Activated CD4-positive, alpha-beta T cell treated with anti-CD3 and anti-CD28 coated beads, Interleukin-2, amount 10 ng/mL, durations not matched to agents 7 days and 5 days (primary cell): ENCODE measurements at places on chromosomes 4 and X. TPM values are rescaled to one million over a fixed set of nuclear protein-coding genes. Genes with fewer than 3 reads are reported as not detected.

MAGEB1 gene
- total RNA-seq, result not detected

MAGEA12 gene
- not detected for total RNA-seq

NPY2R gene
- total RNA-seq, result not detected

CETN2 gene
- 9.7 TPM for total RNA-seq

GPRASP1 gene
- 1.5 TPM for total RNA-seq

CT45A8 gene
- not detected for total RNA-seq

CLGN gene
- not detected for total RNA-seq

TEX13B gene
- total RNA-seq, result not detected

ADGRG2 gene
- total RNA-seq, result not detected

COX7B2 gene
- total RNA-seq, result not detected

RPL39 gene
- 1,629 TPM for total RNA-seq

CACNA1F gene
- total RNA-seq, result 0.12 TPM

EGF gene
- not detected for total RNA-seq

F8A2 gene
- total RNA-seq, result not detected

PPP1R3F gene
- 11.2 TPM for total RNA-seq

ATP2B3 gene
- 0.05 TPM for total RNA-seq

LPAR4 gene
- total RNA-seq, result not detected

RPL34 gene
- 1,376 TPM for total RNA-seq

HPF1 gene
- total RNA-seq, result 19.8 TPM

SHROOM3 gene
- total RNA-seq, result not detected

FBXW7 gene
- total RNA-seq, result 49.4 TPM

MAPK10 gene
- total RNA-seq, result not detected

RBM47 gene
- 1.0 TPM for total RNA-seq

UGT2B15 gene
- total RNA-seq, result not detected

SSX1 gene
- not detected for total RNA-seq

SORBS2 gene
- total RNA-seq, result not detected

TLR2 gene
- total RNA-seq, result 0.97 TPM

GUCY1B1 gene
- total RNA-seq, result 0.29 TPM

DTHD1 gene
- 0.12 TPM for total RNA-seq

FAM149A gene
- total RNA-seq, result 0.71 TPM

CENPVL2 gene
- not detected for total RNA-seq

NEUROG2 gene
- total RNA-seq, result not detected

DGKK gene
- total RNA-seq, result not detected

PAK3 gene
- 0.17 TPM for total RNA-seq

HSFX1 gene
- 0.60 TPM for total RNA-seq

TRO gene
- total RNA-seq, result 0.74 TPM

UGT2B28 gene
- total RNA-seq, result not detected

TCEAL3 gene
- 2.1 TPM for total RNA-seq

BOD1L1 gene
- total RNA-seq, result 43.1 TPM

SYTL5 gene
- not detected for total RNA-seq

FGFR3 gene
- total RNA-seq, result 0.27 TPM

GPC4 gene
- not detected for total RNA-seq

VCX3B gene
- total RNA-seq, result not detected

CT47B1 gene
- not detected for total RNA-seq

LRCH2 gene
- not detected for total RNA-seq
